ENCODE measurements at places on chromosomes 6 and 20.
A peak's percentile ranks its signal among the peaks of the same experiment; 100 is the strongest.

DNA sequence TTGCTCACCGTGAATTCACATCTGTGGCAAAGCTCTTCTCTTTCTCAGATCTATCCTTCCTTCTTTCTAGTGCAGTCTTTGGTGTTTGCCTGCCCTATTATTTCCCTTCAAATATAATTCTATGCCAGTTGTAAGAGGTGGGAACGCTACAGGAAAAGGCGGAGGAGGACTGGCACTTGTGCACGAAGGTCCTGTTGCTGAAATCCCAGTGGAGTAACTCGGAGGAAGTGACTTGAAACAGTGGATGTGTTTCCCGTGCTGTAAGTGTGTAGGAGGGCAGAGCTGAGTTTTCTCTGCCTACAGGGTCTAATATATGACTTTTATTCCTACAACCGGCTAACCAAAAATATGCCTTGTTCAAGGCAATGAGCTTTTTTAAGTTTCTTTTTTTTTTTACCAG is 754.8 kb downstream of the QKI start:
- no peak for DNase-seq

DNA sequence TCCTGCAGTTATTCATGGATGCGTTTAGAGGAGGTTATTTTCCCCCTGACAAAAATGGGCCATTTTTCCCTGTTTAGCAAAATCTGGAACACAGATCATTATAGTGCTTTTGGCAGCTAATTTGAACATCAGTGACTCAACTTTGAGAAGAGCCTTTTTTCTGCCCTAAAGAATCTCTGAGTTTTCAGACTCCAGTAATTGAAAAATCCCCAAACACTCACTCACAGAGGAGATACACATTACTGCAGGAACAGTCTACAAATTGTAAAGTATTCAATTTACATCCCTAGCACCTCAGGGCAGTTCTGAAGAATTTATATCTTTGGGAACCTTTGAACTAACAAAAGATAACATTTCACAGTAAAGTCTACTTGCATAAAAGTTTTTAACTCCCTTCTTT is 966.6 kb upstream of the SLC35B3 start:
- peak; percentile 30 for DNase-seq

GRCh38 chr6:50093116-50093937 is 43.6 kb upstream of the DEFB112 start:
- no peak for DNase-seq

DNA sequence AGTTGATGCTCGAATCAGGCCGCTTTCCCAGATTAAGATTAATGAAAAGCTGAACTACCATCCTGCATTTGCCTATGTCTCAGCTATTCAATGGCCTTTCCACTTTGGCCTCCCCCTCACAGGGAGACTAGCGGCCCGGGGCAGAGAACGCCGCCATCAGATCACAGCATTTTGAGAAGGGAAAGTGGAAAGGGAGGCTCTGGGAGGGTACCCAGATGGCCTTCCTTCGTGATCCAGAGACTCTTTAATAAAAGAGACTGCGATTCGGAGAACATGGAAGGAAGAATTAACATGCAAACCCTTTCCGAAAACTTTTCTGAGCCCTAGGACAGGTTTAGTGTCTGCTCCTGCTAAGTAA is 533 bp downstream of the MRPS18A start:
- DNase-seq = peak; percentile 30

DNA sequence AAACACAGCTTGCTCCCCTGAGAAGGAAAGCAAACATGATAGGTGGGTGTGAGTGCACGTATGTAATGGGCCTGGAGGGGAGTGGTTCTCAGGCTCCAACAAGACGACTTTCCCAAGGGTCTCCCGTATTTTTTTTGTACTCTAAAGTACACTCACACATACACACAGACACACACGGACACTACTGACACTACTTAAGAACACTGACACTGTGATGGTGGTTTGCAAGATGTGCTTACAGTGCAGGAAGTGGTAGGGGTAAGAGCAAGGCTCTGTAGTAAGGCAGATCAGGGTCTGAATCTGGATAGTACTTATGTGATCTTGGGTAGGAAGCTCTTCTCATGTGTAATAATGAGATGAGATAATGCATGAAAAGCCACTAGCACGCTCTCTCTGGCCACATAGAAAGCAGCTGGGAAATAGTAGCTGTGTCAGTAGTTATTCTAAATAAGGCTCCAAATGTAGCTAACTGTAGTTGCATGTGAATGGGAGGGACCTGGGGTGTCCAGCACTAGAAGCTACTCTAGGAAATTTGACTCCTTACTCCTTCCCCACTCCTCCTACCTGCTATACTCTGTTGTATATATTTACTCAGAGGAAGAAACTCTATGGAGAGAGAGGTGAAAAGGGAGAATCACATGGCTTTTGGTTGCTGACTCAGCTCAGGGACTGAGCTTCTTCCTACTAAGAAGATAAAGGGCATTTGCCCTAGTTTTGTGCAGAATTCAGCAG is 8.4 kb upstream of the ZBTB24 start:
- no peak for DNase-seq

GRCh38 chr6:27865850-27866356 is 46.3 kb downstream of the OR2B2 start:
- DNase-seq = peak; percentile 37

GRCh38 chr6:18391023-18391422 is 3.9 kb downstream of the RNF144B start:
- DNase-seq = no peak

- DNase-seq = no peak
Measured at GRCh38 chr6:95294043-95294442, 283.3 kb upstream of the MANEA start.

DNA sequence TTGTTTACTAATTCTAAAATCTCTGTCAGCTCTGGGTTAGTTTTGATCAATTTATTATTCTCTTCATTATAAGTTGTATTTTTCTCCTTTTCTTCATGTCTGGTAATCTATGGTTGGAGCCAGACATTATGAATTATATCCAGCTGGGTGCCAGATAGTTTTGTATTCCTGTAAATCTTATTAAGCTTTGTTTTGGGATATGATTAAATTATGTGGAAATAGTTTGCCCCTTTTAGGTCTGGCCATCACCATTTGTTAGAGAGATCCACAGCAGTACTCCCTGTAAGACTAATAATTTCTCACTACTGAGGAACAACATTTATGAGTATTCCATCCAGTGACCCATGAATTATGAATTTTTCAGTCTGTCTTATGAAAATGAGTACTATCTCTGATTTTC is 20.9 kb upstream of the SLC17A1 start:
- DNase-seq = no peak

DNA sequence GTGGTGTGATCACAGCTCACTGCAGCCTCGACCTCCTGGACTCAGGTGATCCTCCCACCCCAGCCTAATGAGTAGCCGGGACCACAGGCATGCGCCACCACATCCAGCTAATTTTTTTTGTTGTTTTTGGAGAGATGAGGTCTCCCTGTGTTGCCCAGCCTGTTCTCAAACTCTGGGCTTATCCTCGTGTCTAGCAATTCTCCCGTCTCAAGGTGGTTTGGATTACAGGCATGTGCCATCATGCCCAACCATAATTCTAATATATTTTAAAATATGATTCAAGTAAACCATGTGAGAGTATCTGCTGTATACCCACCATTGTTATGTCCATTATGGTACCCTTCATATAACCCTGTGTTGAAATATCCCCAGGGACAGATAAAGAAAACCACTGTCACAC is 60.3 kb upstream of the C20orf144 start:
- no peak for DNase-seq

- no peak for DNase-seq
Measured at GRCh38 chr6:73612611-73613010, 41.2 kb downstream of the SLC17A5 start.

GRCh38 chr6:3061501-3061941 is 6.8 kb upstream of the RIPK1 start:
- peak; percentile 78 for DNase-seq

- DNase-seq = no peak
Measured at GRCh38 chr6:6788394-6789032, 200.0 kb downstream of the LY86 start.

- peak; percentile 45 for DNase-seq
Measured at GRCh38 chr6:116764961-116765841, at the start of gene FAM162B. Gene FAM162B, minus strand, starts transcription at chr6:116765719. Its CDS starts 143 bp downstream, at chr6:116765576.

GRCh38 chr20:14782731-14783130 is 445.3 kb upstream of the FLRT3 start:
- DNase-seq = no peak

DNA sequence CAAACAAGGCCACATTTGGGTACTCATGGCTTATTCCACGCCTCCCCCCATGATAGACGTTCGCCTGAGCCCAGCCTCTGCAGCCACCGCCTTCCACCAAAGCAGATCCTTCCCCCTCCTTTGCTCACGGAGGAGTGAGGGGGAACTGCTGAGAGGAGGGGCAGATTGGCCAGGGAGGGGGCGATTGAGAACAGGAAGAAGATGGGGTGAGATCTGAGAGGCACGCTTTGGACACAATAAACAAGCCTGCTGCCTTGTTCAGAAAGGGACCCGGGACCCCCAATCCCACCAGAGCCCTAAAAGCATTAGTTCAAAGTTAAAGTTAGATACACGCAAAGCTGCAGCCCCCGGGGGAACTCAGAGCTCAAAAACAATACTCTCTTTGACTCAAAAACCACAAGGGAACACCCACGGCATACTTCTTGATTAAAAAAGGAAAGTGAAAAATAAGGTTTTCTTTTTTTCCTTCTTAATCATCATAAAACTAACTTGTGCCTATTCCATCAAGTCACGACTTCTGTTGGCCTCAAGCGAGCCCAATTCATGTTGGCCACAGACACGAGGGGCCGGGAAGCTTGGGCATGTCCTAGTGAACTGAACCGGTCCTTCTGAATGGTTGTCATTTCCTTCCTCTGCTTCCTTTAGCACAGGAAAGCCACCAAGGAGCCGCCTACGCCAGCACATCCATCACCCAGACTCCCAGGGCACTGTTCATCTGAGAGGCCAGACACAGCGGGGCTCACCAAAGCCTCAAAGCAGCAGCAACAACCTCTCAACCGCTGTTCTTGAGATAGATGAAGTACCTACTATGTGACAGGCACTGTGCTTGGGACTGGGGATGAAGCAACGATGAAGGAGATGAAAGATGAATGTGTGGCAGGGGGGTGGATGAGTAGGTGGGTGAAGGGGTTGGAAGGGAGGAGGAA is 44.7 kb downstream of the NFATC2 start:
- peak; percentile 43 for DNase-seq

- peak; percentile 7 for DNase-seq
Measured at GRCh38 chr6:112781241-112781640, 434.1 kb downstream of the RFPL4B start.

DNA sequence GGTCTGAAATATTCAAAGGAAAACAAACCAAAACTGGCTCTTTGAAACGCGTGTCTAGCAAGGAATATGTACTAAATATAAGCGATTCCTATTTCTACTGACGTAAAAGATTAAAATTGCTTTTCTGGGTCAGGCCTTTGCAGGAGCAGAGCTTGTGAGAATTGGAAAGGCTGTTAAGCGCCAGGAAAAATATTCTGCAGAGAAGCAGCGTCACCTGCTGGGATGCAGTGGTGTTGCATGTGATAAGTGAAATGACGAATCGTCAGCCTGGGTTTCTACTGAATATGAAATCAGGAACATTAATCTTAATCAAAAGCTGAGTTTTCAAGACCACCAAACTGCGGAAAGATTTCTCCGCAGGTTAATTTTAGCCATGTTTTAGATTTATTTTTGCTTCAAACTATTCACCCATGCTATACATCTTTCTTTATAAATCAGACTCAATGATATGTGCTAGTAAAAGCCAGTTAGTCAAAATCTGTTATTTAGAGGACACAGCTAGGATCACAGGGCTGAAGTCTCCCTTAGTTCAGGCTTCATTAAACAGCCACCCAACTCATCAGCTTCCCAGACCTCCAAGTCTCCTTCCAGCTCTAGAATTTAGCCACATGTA is 67.4 kb downstream of the ALDH8A1 start:
- DNase-seq = peak; percentile 86

DNA sequence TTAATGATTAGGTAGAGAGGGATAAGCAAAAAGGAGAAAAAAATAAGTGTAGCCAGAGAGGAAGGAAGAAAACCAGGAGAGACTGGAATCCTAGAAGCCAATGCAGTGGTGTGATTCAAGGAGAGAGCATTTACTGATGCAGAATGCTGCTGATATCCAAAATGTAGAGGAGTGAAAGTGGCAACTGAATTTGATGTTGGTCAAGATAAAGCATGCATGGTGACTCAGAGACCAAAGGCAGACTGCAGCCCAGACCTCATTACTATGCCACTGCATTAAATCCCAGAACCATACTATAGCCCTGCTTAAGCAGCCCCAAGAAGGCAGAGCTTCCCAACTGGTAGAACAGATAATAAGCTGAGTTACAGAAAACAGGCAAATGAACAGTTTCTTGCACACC is 15.8 kb downstream of the KLHL32 start:
- DNase-seq = no peak

DNA sequence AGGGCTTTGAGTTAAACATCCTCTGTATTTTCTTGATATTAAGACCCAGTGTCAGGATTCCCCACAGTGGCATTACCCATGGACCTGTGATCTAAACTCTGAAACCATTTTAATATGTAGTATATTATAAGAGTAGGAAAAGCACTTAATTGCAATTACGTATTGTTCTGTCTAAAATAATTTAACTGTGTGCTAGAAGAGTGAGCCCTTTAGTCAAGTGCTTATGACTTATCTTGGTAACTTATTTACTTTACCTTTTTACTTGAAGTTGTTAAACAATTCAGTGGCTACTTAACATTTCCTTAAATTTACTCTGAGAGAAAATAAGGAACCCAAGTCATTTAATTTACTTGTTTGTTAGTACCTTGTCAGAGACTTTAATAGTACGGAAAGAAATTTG is 173.6 kb downstream of the CDKAL1 start:
- DNase-seq = no peak

DNA sequence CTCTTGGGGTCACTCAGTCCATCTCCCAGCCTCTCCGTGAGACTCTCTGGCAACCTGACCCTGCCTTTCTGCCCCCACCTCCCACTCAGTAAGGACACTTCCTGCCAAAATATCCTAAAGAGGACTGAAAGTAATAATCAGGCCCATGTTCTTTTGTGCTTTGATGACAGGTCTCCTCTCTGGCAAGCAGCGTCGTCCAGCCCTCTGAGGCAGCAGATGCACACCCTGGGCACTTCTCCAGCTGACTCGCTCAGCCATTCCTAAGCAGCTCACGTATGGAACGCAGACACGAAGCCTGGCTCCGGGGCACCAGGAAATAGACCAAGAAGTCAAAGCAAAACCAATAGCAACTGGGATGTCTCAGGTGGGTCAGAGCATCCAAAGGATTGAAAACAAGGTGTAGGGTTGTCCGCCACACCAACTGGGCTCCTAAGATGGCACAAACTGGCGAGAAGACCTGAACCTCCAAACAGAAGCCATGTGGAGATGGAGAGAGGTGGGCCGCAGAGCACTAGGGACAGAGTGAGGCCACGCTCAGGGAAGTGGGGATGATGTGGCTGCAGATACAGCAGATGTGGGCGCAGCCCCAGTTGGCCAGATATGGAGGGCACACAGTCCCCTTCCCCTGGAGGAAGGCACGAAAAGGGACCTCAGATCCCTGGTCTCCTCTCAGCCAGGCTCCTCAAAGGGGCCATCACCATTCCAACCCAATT is 99.3 kb downstream of the PRND start:
- peak; percentile 77 for DNase-seq

GRCh38 chr6:142871910-142872331 is 73.1 kb downstream of the HIVEP2 start:
- DNase-seq = peak; percentile 42

- DNase-seq = no peak
Measured at GRCh38 chr20:50708845-50709635, 17.7 kb upstream of the RIPOR3 start.
